Panc1 (cell line): ENCODE measurements at places on chromosomes 5 and 9. TPM values are rescaled to one million over a fixed set of nuclear protein-coding genes. Genes with fewer than 3 reads are reported as not detected.

PCDHGA3 gene
- total RNA-seq, result not detected

GPRIN1 gene
- 18.9 TPM for total RNA-seq

CARTPT gene
- not detected for total RNA-seq

FREM1 gene
- not detected for total RNA-seq

SLC6A19 gene
- 0.23 TPM for total RNA-seq

MYMK gene
- total RNA-seq, result not detected

SH3RF2 gene
- 23.1 TPM for total RNA-seq

GRCh38 chr5:66367814-66368541, 223.9 kb downstream of the SREK1 start:
- DNase-seq, result no peak

DNA sequence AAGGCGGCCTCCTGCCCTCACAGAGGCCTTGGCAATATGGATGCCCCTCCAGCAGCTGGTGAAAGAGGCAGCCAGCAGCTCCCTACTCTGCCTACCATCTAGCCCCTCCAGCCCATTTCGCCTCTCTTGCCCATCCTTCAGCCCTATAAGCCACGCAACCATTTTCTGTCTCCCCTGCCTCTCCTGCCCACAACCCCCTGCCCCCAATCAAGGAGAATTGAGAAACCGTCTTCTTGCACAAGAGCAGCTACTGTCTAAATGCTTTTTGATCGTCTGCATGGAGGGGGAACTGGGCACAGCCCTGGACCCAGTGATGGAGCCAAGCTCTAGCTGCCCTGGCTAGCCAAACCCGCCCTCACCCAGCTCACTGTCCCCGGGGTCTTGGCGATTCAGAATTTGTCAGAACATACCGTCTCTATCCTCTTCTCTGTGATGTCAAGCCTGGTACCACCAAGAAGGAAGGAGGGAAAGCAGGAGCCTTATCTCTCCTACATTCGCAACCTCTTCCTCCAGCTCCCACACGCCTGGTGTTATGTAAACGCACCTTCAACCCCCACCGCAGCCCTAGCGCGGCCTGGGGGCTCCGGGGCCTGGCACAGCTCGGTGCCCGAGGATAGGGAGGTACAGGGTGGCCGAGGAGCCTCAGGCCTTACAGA, 1.2 kb downstream of the SPRY4 start:
- no peak for DNase-seq

DNA sequence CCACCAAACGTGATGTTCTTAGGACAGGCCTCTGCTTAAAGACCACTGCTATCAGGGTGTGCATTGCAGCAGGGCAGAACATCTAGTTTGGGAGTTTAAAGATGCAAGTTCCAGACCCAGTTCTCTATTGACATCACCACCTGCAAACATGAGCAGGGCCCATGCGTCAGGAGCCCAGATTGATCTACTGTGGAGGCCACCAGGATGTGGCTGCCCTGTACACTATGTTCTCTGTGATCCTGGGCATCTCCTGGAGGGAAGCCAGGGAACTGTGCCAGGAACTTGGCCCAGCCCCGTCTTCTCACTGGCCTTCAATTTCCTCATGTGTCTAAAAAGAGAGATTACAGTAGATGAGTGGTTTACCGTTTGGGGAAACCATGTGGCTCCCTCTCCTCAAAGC, 87.1 kb downstream of the PDE6A start:
- no peak for DNase-seq

DNA sequence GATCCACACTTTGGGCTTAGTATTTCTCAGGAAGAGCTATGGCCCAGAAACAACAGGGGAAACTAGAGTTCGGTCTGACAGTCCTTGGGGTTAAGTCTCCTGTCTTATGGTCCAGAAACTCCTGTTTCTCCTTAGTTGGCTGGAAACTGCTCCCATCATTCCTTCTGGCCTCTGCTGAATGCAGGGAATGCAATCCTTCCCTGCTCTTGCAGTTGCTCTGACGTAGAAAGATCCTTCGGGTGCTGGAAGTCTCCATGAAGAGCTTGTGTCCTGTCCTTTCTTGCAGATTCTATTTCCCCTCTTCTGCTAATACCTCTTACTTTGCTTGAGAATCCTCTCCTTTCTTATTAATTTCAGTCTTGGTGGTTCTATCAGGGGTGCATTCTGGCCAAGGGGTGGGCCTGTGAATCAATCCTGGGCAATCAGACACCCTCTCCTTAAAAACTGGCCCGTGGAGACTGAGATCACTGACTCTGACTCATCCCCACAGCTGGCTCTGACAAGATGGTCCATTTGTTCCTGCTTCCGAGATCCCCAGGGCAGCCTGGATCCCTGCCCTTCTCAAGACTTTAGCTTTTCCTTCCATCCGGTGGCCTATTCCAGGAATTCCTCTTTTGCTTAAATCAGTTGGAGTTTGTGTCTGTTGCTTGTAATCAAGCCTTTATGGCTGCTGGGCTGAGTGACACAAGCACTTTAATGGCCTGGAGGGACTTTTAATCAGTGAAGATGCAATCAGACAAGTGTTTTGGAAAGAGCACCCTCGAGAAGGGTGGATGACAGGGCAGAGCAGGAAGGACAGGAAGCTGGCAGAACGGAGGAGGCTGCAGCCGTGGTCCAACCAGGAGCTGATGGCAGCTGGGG, 23.7 kb downstream of the PTGS1 start:
- DNase-seq, result no peak

- DNase-seq, result no peak
These were observed 164.3 kb downstream of the SYK start for GRCh38 chr9:90966031-90966290.

DNA sequence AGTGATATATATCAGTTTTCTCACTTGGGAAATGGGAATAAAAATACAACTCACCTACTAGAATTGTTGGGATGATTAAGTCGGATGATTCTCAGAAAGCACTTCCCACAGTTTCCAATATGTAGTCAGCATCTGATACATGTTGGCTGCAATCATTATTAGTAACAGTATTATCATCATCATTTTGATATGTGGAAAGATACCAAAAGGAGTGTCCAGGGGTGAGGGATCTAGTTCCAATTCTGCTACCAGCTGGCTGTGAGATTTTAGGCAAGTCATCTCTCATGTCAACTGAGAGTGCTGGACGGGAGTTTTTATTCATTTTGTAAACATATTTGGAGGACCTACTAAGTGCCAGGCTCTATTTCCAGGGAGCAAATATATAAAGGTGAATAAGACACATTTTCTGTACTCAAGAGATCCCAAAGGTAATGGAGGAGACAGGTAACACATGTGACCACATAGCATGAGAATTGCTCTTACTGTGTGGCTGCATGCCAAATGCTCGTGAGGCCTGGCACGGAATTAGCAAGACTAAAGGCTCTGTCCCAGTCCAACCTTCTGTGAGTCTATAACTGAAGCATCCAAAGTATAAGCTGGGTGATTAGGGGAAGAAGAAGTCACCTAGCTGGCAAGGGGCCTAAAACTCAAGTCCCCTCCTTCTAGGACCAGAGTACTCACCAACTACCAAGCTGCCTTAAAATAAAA, 83.0 kb downstream of the GRIA1 start:
- no peak for DNase-seq

GRCh38 chr5:122501089-122501435, 189.0 kb downstream of the SNCAIP start:
- DNase-seq, result no peak

GRCh38 chr9:22030101-22030598, 21.0 kb upstream of the CDKN2B start:
- no peak for DNase-seq

DNA sequence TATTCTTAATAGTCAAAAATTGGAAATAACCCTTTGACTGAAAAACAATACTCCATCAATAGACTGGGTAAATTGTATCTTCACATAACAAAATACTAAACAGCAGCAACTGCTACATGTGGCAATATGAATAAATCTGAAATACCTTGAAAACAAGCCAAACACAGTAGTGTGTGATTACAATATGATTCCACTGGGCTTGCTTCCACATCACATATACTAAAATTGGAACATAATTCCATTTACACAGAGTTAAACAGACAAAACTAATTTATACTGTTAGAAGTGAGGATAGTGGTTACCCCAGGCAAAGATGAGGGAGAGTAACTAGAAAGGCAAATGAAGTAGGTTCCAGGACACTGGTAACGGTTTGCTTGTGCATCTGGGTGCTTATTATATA, 20.4 kb downstream of the FNIP1 start:
- DNase-seq, result no peak

GRCh38 chr5:97037819-97038218, 101.9 kb downstream of the LNPEP start:
- DNase-seq, result no peak

DNA sequence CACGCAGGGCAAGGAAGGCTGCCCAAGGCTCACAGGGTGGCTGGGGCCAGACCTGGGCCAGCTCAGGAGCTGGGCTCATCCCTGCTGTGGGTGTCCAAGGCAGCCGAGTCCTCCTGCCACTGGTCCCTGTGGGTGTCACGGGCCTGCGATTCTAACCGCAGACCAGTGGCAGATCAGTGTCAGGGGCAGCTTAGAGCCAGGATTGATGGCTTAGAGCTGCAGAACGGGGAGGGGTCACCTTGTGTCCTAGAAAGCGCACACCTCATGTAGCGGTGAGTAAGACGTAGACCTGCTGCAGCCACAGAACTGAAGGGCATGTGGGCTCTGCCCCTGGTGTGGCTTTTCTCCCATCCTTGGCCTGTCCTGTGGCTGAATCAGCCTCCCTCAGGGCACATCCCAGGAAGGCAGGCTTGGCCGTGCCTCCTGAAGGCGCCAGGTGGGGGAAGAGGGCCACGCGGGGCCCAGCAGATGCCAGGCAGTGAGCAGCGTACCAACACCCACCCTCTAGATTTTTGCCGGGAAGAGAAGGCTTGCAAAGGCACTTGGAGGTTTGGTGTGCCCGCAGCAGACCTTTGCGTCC, 78.3 kb upstream of the FCN2 start:
- no peak for DNase-seq

DNA sequence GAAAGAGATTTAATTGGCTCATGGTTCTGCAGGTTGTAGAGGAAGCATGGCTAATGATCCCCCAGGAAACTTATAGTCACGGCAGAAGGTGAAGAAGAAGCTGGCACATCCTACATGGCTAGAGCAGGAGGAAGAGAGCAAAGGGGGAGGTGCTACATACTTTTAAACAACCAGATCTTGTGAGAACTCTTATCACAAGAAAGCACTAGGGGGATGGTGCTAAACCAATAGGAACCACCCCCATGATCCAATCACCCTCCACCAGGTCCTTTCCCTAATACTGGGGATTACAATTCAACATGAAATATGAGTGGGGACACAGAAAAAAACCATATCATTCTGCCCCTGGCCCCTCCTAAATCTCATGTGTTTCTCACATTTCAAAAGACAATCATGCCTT, 147.2 kb upstream of the EPB41L4A start:
- DNase-seq, result no peak

GRCh38 chr9:86275962-86276361, 6.4 kb downstream of the ISCA1 start:
- DNase-seq, result no peak

GRCh38 chr5:78514427-78515330, 133.9 kb downstream of the LHFPL2 start:
- no peak for DNase-seq

DNA sequence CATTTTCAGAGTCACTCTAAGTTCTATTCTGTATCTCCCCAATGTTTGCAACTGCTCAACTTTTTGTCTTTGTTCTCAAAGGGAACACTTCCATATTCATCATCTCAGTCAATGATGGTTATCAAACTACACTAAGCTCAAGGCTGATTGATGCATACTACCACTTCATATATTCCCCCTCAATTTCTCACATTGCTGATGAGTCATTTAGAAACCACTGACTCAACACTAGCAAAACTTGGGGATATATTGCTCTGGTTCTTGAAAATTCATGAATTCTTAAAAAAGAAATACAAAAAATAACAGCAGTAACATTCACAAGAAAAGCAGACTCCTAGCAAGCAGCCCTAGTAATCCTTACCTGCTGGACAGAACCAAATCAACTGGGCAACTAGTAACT, 52.2 kb downstream of the ABHD17B start:
- no peak for DNase-seq

GRCh38 chr9:1659363-1659690, 355.8 kb upstream of the SMARCA2 start:
- DNase-seq, result no peak

DNA sequence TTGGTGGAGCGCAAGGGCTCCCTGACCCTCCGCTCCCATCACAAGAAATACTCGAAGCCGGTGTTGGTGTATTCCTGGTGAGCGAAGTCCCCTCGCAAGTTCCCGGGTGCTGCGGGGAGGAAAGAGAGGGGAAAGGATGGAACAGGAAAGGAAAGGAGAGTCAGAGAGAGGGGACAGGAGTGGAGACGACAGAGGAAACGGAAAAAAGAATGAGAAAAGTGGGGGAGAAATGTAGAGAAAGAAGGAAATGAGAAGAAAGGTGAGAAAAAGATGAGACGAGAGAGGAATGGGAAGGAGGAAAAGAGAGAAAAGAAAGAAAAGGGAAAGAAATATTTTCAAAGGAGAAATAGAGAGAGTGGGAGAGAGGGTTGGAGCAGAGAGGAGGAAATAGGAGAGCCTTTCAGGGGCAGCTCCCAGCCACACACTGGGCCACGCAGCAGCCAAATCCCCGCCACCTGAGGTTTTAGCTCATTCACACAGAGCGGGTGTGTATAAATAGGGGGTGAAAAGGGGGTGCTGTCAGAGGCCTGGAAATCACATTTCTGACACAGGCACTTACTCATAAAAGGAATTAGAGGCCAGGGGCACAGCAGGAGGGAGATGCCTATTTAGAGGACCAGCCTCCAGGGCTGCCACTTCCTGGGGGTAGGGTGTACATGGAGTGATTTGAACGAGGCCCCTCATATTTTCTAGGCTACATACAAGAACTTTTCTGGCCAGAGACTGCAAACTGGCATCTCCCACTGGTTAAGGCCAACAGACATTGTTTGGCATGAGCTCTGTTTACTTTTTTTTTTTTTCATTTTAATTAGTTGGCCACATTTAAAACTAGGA, 555 bp downstream of the CFAP95 start:
- DNase-seq, result no peak

GRCh38 chr5:179297026-179297425, 48.2 kb downstream of the ADAMTS2 start:
- no peak for DNase-seq

- DNase-seq, result no peak
These were observed 1.0 kb upstream of the MCC start for GRCh38 chr5:113489299-113489698.

DNA sequence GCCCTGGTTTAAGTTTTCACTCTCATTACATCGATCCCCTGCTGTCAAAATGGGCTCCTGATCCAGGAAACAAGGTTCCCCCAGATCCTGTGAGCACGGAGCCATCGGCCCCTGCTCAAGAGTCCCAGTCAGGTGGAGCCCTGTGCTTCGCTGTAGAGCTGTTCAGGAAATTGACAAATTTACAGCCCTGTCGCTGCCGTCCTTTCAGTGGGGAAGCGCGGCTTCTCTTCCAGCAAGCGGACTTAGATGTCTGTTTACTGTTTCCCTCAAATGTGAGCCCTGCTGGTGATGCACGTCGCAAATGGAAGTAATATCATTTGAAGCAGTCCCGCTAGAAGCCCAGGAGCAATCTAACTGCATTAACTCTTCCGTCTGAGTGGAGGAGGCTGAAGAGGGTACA, 760.9 kb upstream of the WWC1 start:
- DNase-seq, result no peak

DNA sequence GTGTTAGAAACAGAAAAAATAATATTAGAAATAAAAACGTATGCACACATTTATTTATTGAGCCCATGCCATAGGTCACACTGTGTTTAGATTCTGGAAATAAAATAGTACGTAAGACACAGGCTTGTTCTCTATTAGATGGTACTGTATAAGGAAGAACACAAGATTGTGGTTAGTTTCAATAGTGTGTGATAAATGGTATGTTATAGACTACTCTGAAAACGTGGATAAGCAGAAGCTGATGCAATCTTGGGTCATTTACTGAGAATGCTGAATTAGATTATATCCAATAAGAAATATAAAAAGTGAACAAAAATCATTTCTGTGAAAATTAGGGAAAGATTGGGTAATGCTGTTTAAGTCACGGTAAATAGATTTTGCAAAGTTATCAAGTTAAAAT, 1456.4 kb upstream of the ACO1 start:
- DNase-seq, result no peak
